ENCODE measurements at places on chromosomes 12 and 14. TPM values are rescaled to one million over a fixed set of nuclear protein-coding genes. Genes with fewer than 3 reads are reported as not detected.

Gene CLEC4D
- not detected for total RNA-seq

Gene CLEC1B
- not detected for total RNA-seq

Gene KLRB1
- total RNA-seq: not detected

Gene PLXNC1
- total RNA-seq: 2.3 TPM

Gene APOLD1
- 3.0 TPM for total RNA-seq

Gene PTPN21
- total RNA-seq: 9.2 TPM

Gene CLEC9A
- 0.30 TPM for total RNA-seq

Gene NABP2
- 23.6 TPM for total RNA-seq

Gene USP44
- total RNA-seq: under 0.01 TPM

Gene PITPNM2
- total RNA-seq: 7.5 TPM

All from smooth muscle cell of the umbilical artery (primary cell).